Cerebellar cortex (tissue), 1 donor: ENCODE measurements at places on chromosomes 3 and 15.
A peak's percentile ranks its signal among the peaks of the same experiment; 100 is the strongest.

DNA sequence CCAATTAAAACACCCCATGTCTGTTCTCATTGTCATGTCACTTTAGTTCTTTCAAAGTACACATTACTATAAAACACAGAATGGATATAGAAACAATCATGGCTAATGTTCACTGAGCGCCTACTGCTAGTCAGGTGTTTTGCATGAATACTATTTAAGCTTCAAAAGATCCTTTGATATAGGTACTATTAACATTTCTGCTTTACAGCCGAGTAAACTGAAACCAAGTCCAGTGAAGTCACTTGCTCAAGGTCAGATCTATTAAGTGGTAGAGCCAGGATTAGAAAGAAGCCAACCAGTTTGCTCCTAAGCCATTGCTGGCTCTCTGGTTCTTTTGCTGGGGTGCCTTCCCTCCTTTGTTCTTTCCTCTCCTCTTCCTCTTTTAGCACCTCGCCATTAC lies 32.4 kb upstream of the NMNAT3 start:
- no peak for DNase-seq

DNA sequence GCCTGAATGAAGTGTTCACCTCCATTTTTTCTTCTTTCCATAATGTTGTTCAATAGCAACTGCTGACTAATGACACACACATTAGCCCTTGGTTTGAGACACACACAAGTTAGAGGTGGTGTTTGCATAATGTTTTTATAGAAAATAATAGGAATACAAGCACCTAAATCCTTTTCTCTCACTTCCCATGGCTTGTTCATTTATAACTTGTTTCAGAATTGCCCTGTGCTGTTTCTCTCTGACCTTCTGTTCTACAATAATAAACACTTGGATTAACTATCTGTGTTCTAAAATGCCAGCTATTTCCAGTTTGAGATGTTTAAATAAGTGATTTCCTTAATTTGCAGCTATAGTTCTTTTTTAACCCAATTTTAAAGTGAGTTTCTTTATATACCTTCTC lies 525.1 kb upstream of the ROBO2 start:
- DNase-seq, result no peak

DNA sequence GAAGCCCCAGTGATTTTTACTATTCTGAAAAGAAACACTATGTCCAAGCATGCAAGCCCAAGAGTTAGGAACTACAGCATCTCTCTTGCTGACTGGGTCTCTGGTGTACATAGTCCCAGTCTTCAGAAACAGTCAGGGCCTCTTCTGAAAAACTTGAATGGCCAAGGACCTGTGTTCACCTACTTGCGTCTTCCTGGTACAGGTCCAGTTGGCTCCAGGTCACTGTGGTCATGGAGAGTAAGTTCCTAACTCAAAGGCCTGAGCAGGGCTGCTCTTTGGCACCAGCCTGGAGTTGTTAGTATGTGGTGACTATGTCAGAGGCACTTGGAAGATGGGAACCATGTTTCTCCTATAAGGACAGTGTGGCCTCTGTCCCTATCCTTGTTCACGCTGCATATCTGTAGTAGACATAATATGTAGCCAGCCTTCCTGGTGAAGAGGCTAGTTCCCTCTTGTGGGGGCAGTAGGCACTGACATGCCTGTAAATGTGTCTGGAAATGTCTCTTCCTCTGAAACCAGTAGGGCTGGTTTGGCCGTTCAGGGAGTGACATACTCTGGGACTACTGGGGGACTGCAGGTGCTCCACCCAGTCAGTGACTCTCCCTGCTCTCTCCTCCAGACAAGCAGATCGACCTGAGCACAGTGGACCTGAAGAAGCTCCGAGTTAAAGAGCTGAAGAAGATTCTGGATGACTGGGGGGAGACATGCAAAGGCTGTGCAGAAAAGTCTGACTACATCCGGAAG lies 2.6 kb upstream of the RBM15B start:
- DNase-seq, result peak; percentile 35

- no peak for DNase-seq
These were observed 122.5 kb downstream of the CHST2 start for GRCh38 chr3:143242101-143242500.

GRCh38 chr3:58608648-58609047 lies 31.5 kb upstream of the FAM107A start:
- DNase-seq, result peak; percentile 96

DNA sequence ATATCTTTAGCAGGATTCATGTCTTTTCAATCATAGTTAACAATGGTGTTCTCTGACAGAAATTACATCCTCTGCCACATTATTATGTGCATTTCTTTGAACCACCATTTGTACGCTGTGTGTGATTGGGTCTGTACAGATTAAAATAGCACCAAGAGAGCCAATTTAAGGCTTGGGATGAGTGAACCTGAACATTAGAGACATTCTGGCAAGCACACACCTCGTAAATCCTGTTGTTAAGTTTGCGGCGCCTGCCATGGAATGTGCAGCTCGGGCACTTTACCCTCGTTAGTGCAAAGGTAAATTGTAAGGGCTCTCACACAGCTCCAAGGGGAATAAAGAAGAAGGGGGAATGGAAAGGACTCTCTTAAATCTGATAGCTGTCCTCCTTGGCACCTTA lies 482.4 kb upstream of the DPPA4 start:
- no peak for DNase-seq

GRCh38 chr15:99437315-99438223 lies 128.2 kb upstream of the MEF2A start:
- no peak for DNase-seq

DNA sequence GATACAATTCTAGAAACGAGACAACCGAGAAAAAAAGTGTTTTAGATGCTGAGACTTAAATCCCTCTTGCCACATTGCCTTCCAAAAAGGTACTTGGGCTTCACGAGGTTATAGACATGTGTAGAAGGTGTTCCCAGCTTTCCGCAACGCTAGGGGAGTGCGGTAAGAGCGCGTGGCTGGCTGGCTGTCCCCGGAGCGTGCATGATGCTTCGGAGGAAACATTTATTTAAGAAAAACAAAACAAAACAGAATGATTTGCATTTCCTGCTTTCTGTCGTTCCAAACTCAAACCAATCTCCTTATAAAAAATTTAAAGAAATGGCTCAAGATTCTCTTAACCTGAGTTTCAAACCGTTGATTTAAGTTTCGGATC lies 841 bp downstream of the SLC6A20 start:
- no peak for DNase-seq

DNA sequence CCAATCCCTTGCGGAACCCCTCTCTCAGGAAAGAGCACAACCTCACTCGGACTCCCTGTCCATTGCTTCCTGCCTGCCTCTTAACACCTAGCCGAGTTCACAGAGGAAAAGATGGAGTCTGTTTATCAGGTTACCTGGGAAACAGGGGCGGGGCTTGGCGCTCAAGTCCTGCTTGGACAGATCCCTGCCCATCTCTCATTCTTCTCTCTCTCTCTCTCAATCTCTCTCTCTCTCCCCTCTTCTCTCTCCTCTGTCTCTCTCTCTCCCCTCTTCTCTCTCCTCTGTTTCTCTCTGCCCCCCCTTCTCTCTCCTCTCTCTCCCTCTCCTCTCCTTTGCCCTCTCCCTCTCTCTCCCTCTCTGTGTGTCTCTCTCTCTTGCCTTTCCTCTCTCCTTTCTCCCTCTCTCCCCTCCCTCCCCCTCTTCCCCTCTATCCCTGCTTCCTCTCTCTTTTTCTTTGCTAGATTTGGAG lies at the start of gene EFHB:
Gene EFHB (minus strand): TSS at position 120 of the 469 bp plus-strand sequence. CDS start 199 bp downstream, outside the sequence.
- DNase-seq, result no peak

DNA sequence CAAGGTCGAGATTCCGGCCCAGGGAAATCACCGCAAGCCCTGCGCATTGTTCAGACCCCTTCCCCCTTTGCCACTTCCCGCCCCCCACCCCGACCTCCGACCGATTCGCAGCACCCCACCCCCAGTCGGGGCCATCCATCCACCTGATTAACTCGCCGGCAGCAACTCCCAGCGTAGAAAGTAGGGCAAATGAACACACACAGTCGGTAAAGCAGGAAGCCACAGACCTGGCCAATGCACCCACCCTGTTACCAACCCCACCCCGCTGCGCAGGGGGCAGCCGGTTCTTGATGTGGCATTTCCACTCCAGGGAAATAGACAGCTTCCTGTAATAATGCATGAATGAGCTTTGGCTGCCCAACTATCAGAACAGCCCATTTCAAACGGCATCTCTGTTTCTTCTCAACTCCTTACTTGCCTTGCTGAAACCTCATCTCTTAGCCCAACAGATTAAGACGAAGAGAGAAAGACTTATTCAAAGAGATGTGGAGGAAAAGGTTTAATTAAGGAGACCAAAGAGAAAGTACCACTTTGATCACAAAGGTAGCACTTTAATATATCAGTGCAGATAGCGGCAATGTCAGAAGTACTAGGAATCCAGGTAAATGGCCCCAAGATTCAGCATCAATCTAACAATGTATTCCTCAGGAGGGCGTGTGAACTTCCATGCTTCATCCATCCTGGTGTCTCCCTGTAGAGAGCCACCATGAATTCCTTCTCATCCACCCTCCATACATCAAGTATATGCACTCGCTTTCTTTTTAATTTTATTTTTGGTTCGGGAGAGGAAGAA lies 1.9 kb downstream of the TNIK start:
- peak; percentile 57 for DNase-seq

DNA sequence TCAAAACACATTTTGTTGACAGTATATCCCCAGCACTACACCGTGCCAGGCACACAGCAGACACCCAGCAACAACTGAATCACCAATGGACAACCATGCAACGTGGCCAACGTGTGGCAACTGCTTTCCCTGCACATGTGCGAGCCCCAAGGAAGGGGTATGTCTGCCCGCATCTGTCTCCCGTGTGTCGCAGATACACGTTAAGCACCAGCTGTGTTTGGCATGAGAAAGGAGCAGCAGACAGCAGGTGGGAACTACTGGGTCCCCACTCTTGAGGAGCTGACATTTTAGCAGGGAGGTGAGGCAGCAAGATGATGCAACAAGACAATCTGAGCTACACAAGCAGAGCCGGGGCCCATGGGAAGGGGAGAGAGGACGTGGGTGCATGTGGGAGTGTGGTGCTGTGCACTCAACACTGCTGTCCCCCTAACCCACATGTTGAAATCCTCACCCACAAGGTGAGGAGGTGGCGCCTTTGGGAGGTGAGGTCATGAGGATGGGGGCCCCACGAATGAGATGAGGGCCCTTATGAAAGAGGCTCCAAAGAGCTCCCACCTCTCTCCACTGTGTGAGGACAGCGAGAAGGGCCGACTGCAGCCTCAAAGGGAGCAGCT lies 56.2 kb downstream of the ROPN1B start:
- no peak for DNase-seq

- no peak for DNase-seq
These were observed 54.5 kb upstream of the ABHD17C start for GRCh38 chr15:80640531-80641121.

GRCh38 chr3:8301977-8302735 lies 199.5 kb upstream of the LMCD1 start:
- DNase-seq, result peak; percentile 51

- DNase-seq, result peak; percentile 22
These were observed 32.4 kb downstream of the FAM43A start for GRCh38 chr3:194718079-194718478.

DNA sequence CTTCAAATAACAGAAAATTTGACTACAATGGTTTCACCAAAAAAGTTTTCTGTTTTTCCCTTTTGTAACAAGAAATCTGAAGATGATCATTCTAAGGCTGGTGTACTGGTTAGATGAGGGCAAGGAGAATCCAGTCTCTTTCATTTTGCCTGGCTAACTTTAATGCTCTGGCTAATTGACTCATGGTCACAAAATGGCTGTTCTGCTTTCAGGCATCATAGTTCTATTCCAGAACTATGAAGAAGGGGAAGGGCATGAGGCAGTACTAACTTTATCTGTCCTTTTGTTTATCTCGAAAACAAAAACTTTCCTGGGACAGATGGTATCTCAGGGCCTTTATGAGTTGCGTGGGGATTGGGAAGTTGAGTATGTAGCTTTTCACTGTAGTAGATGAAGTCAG lies 50.4 kb downstream of the SLC25A26 start:
- DNase-seq, result no peak

GRCh38 chr3:159674583-159674982 lies 314.1 kb upstream of the IL12A start:
- no peak for DNase-seq
